Peyer's patch (tissue), 4 donors: ENCODE measurements at places on chromosomes 13 and 19. TPM values are rescaled to one million over a fixed set of nuclear protein-coding genes. Genes with fewer than 3 reads are reported as not detected.

The GNG8 gene
- not detected for total RNA-seq

The GNG7 gene
- 2.7 TPM for total RNA-seq

GRCh38 chr19:4870025-4870700 is 2.7 kb upstream of the PLIN3 start:
- H3K4me3 ChIP-seq: no peak overlapping the region
- peak overlapping the region; percentile 22 for H3K27ac ChIP-seq
- no peaks in the 10 kb centered on the region for H3K27me3 ChIP-seq
- no peaks in the 10 kb centered on the region for H3K36me3 ChIP-seq
- peaks cover 26% of the 10 kb centered on the region for H3K4me1 ChIP-seq

The PRKD2 gene
- 57.0 TPM for total RNA-seq

DNA sequence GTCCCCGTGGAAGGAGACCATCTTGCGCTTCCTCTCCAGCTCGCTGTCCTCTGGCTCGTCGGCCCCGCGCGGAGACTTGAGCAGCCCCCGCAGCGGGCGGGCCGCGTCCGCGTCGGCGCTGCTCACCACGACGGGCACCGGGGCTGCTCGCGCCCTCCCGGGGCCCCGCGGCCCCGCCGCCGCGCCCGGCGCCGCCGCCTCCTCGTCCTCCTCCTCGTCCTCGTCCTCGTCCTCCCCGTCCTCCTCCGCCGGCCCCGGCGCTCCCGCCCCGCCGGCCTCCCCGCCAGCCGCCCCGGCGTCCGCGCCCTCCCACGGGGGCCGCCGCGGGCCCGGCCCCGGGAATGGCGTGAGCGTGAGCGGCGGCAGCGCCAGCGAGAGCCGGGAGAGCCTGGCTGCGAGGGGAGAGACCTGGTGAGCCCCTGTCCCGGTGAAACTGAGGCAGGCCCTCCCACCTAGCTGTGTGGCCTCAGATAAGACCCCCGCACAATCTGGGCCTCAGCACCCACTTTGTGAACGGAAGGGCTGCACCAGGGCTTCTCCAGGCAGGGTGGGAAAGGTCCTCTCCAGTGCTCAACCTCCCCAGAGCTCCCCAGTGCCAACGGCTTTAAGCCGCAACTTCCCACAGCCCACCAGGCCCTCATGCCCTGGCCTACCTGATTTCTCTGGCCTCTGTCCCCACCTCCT is 17.8 kb downstream of the LMTK3 start:
- DNase-seq: no peak
- H3K27ac ChIP-seq: peak overlapping the region; percentile 91
- peak overlapping the region; percentile 43 for H3K4me3 ChIP-seq
- no peaks in the 10 kb centered on the region for H3K36me3 ChIP-seq

DNA sequence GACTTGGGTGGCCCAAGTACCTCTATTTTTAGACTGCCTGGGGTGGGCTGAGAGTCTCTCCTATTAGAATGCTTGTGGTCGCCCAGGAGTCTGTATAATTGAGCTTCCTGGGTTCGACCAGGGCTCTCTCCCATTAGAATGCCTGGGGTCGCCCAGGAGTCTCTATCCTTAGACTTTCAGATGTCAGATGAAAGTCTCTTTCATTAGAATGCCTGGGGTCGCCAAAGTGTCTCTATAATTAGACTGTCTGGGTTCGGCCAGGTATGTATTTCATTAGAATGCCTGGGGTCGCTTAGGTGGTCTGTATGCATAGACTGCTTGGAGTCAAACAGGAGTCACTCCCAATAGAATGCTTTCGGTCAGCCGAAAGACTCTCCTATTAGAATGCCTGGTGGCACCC is 1471.7 kb downstream of the UQCRFS1 start:
- DNase-seq: peak; percentile 10
- no peak overlapping the region for H3K27ac ChIP-seq
- no peaks in the 10 kb centered on the region for H3K27me3 ChIP-seq
- no peak overlapping the region for H3K4me3 ChIP-seq
- no peaks in the 10 kb centered on the region for H3K4me1 ChIP-seq

DNA sequence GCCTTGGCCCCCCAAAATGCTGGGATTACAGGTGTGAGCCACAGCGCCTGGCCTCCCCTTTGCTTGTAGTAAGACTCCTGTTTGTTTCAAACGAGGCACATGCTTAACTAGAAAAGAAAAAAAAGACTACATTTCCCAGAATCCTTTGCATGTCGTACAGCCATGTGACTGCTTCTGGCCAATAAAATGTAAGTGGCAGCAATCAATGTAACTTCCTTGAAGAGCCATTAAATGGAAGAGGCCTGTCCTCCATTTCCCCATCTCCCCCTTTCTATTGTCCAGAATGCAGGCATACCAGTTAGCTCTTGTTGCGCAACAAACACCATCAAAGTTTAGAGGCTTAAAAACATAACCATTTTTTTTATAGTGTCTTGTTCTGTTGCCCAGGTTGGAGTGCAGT is 10.4 kb upstream of the GPR32 start:
- H3K27ac ChIP-seq: no peak overlapping the region
- no peaks in the 10 kb centered on the region for H3K27me3 ChIP-seq
- no peaks in the 10 kb centered on the region for H3K36me3 ChIP-seq
- H3K4me1 ChIP-seq: no peaks in the 10 kb centered on the region
- no peak overlapping the region for H3K4me3 ChIP-seq
- DNase-seq: no peak

DNA sequence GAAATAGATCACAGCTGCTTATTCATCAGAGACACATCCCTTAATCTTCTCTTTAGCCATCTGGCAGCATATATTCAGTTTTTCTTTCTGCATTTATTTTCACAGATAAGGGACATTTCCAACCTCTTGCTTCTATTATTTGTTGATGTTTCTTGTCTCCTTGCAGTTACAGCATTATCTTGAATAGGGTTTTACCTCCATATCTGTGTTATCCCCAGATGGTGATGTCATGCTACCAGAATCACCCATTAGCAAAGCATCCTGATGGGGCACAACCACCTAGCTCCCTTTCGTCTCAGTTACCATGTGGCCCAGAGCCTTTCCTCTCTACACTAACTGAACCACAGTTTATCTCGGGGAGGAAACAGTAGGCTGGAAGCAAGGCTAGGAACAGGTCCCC is 483.9 kb downstream of the FOXO1 start:
- H3K4me3 ChIP-seq: no peak overlapping the region
- H3K4me1 ChIP-seq: no peaks in the 10 kb centered on the region
- H3K27ac ChIP-seq: no peak overlapping the region
- H3K27me3 ChIP-seq: no peaks in the 10 kb centered on the region

The MICU2 gene
- 101 TPM for total RNA-seq

The ATCAY gene
- total RNA-seq: 0.13 TPM

DNA sequence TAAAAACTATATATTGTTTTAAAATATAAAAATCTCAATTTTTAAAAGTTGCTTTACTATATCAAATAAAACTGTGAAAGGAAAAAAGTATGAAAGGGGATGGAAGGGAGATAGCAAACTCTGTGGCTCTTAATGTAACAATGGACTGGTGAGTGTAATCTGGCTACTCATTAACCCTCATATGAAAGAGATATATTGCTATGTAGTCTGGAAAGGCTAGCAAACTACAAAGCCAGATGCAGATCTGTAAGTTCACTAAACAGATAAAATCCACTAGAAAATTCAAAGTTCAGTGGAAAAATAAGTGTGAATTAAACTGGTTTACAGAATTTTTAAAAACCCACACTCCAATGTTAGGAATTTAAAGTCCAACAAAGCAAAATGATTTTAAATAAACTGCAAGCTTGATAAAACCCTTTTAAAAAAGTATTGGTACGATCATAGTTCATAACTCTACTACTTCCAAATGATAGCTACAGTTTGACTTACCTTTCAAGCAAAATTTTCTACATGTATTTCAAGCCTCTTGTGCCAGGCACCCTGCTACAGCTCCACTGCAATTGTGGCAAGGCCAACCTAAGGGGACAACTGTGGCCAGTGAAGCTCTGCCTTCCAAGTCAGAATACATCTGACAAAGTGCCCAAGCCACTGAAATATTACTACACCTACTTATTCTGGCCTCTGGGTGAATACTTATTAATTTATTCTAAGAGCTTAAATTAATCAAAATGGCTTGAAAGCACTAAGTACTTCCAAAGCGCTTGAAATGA is 647 bp upstream of the ELF1 start:
- H3K4me3 ChIP-seq: peak overlapping the region; percentile 43
- no peak for DNase-seq
- peak overlapping the region; percentile 86 for H3K27ac ChIP-seq
- H3K27me3 ChIP-seq: no peaks in the 10 kb centered on the region

The BRSK1 gene
- total RNA-seq: 6.6 TPM

DNA sequence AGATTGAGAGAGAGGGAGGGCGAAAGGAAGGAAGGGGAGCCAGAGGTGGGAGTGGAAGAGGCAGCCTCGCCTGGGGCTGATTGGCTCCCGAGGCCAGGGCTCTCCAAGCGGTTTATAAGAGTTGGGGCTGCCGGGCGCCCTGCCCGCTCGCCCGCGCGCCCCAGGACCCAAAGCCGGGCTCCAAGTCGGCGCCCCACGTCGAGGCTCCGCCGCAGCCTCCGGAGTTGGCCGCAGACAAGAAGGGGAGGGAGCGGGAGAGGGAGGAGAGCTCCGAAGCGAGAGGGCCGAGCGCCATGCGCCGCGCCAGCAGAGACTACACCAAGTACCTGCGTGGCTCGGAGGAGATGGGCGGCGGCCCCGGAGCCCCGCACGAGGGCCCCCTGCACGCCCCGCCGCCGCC is at the start of gene TNFSF11:
Gene TNFSF11, plus strand, starts transcription at position 142 of the 400 bp plus-strand sequence. Its CDS starts 152 bp downstream, at position 294.
- DNase-seq: no peak
- H3K27ac ChIP-seq: peak within 1 kb of the TSS; percentile 59
- H3K4me1 ChIP-seq: no peaks in the 10 kb centered on the region
- no peaks in the 10 kb centered on the region for H3K36me3 ChIP-seq
- H3K27me3 ChIP-seq: no peaks in the 10 kb centered on the region
- H3K4me3 ChIP-seq: peak within 1 kb of the TSS; percentile 52

GRCh38 chr13:26604784-26605545 is 47.5 kb downstream of the WASF3 start:
- H3K4me3 ChIP-seq: no peak overlapping the region
- no peaks in the 10 kb centered on the region for H3K27me3 ChIP-seq

GRCh38 chr19:21902571-21902970 is 66.6 kb upstream of the ZNF43 start:
- no peak for DNase-seq
- H3K4me3 ChIP-seq: no peak overlapping the region
- no peak overlapping the region for H3K27ac ChIP-seq
- no peaks in the 10 kb centered on the region for H3K36me3 ChIP-seq

DNA sequence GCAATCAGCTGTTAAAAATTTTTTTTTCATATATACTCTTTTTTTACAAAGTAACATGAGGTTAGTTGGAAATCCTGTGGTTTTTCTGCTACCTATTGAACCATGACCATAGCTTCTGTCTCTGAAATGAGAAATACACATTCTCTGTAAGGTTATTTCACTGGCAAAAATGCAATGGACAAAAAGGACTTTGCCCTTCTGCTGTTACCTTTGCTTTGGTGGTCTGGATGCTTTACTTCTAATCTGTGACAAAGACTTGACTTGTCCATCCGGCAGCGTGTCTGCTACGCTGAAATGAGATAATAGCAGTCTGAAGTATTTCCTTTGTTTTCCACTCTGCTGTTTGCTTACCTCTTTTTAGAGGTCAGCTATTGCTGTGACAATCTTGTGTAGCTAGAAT is 412.8 kb downstream of the SLITRK6 start:
- H3K27me3 ChIP-seq: no peaks in the 10 kb centered on the region
- no peak overlapping the region for H3K27ac ChIP-seq
- no peaks in the 10 kb centered on the region for H3K4me1 ChIP-seq
- H3K4me3 ChIP-seq: no peak overlapping the region
- DNase-seq: no peak
- no peaks in the 10 kb centered on the region for H3K36me3 ChIP-seq

- H3K36me3 ChIP-seq: no peaks in the 10 kb centered on the region
- no peaks in the 10 kb centered on the region for H3K4me1 ChIP-seq
- no peak for DNase-seq
- H3K27me3 ChIP-seq: no peaks in the 10 kb centered on the region
These were observed 44.2 kb upstream of the SLAIN1 start for GRCh38 chr13:77653301-77653700.

DNA sequence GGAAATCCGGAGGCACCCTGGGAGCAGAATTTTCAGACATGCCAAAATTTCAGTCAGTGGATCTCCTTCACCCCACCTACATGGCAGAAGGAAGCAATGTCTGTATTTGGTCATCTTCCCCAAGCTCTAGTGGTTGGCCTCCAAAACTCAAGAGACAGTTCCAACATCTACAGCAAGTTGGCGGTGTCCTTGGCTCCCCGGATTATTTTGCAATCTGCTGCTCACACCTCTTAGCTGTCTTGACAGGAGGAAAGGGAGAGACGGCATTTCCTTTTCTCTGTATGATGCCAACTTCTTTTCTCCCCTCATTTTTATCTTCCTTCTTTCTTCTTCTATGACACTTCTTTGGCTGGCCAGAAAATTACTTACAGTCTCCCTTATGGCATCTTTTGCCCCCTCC is 159.9 kb downstream of the SUCLA2 start:
- no peak for DNase-seq
- H3K4me3 ChIP-seq: no peak overlapping the region
- H3K27ac ChIP-seq: no peak overlapping the region
- no peaks in the 10 kb centered on the region for H3K36me3 ChIP-seq

The ZNF714 gene
- 14.3 TPM for total RNA-seq

The C19orf12 gene
- 35.6 TPM for total RNA-seq

GRCh38 chr13:31878955-31879354 is 139.6 kb downstream of the RXFP2 start:
- no peak overlapping the region for H3K4me3 ChIP-seq

The FUT3 gene
- total RNA-seq: 207 TPM

- H3K4me1 ChIP-seq: no peaks in the 10 kb centered on the region
- DNase-seq: no peak
- no peaks in the 10 kb centered on the region for H3K36me3 ChIP-seq
- H3K4me3 ChIP-seq: no peak overlapping the region
These were observed 8.4 kb upstream of the SUPT20H start for GRCh38 chr13:37067874-37068273.

The PPM1N gene
- not detected for total RNA-seq

GRCh38 chr13:43933378-43933777 is 53.7 kb downstream of the LACC1 start:
- H3K4me3 ChIP-seq: no peak overlapping the region
- DNase-seq: no peak
- H3K27ac ChIP-seq: no peak overlapping the region

GRCh38 chr19:45615795-45616703 is 14.0 kb upstream of the GPR4 start:
- DNase-seq: peak; percentile 92
- no peak overlapping the region for H3K4me3 ChIP-seq
- H3K27ac ChIP-seq: peak overlapping the region; percentile 68
